Activated T-cell treated with anti-CD3 and anti-CD28 coated beads, Interleukin-2, amount 50 U/mL, for 24 hours (primary cell): ENCODE measurements at places on chromosomes 6 and 20.

GRCh38 chr6:37700620-37700973 is 2.9 kb upstream of the MDGA1 start:
- DNase-seq, result no peak
- H3K27ac ChIP-seq, result no peak overlapping the region
- peaks cover 5% of the 10 kb centered on the region for H3K27me3 ChIP-seq
- H3K4me1 ChIP-seq, result peaks cover 22% of the 10 kb centered on the region

- no peaks in the 10 kb centered on the region for H3K36me3 ChIP-seq
- no peak for DNase-seq
Observed at GRCh38 chr6:79646006-79646405, 14.9 kb downstream of the SH3BGRL2 start.

GRCh38 chr6:74851596-74851995 is 354.3 kb downstream of the COL12A1 start:
- no peaks in the 10 kb centered on the region for H3K27me3 ChIP-seq
- no peak overlapping the region for H3K4me3 ChIP-seq
- DNase-seq, result no peak
- H3K36me3 ChIP-seq, result no peaks in the 10 kb centered on the region
- H3K4me1 ChIP-seq, result no peaks in the 10 kb centered on the region
- no peak overlapping the region for H3K27ac ChIP-seq

DNA sequence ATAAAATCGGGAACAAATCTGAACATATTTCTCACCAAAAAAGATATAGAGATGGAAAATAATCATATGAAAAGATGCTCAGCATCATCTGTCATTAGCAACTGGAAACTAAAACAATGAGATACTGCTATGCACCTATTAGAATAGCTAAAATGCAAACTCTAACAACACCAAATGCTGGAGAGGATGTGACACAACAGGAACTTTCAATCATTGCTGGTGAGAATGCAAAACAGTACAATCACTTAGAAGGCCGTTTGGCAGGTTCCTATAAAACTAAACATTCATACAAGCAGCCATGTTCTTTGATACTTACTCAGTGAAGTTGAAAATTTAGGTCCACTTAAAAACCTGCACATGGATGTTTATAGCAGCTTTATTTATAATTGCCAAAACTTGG is 67.0 kb downstream of the FAM50B start:
- no peaks in the 10 kb centered on the region for H3K36me3 ChIP-seq
- H3K27ac ChIP-seq, result no peak overlapping the region
- H3K27me3 ChIP-seq, result peaks cover 42% of the 10 kb centered on the region
- no peak overlapping the region for H3K4me3 ChIP-seq

DNA sequence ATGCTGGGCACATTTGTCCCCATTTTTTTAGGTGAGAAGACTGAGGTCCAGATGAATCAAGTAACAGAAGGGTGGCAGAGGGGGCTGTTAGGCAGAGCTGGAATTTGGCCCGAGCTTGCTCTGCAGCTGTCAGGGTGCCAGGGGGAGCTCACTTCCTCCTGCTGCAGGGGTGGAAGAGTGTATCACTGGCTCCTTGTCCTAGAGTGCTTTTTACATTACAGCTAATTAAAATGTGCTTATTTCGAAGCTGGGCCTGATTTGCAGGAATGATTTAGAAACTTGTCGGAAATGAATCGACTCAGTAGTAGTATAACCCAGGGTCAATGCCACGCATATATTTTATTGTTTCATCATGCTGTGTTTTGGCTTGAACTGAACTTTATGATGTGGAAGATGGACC is 11.1 kb downstream of the TOX2 start:
- no peak overlapping the region for H3K27ac ChIP-seq
- H3K4me1 ChIP-seq, result peaks cover 51% of the 10 kb centered on the region
- no peak overlapping the region for H3K4me3 ChIP-seq
- H3K36me3 ChIP-seq, result no peaks in the 10 kb centered on the region

- peaks cover 49% of the 10 kb centered on the region for H3K4me1 ChIP-seq
- H3K27ac ChIP-seq, result peak overlapping the region; percentile 76
- peak overlapping the region; percentile 51 for H3K4me3 ChIP-seq
Observed at GRCh38 chr6:13762611-13763441, 51.2 kb upstream of the RANBP9 start.

- peaks cover 58% of the 10 kb centered on the region for H3K4me1 ChIP-seq
- peak overlapping the region; percentile 85 for H3K27ac ChIP-seq
- no peaks in the 10 kb centered on the region for H3K36me3 ChIP-seq
- DNase-seq, result no peak
- H3K27me3 ChIP-seq, result no peaks in the 10 kb centered on the region
Observed at GRCh38 chr20:53736757-53737395, 143.2 kb upstream of the ZNF217 start.

- H3K4me1 ChIP-seq, result peaks cover 2% of the 10 kb centered on the region
- H3K4me3 ChIP-seq, result no peak overlapping the region
- no peaks in the 10 kb centered on the region for H3K36me3 ChIP-seq
- DNase-seq, result no peak
- H3K27ac ChIP-seq, result no peak overlapping the region
Observed at GRCh38 chr20:9977629-9978028, 57.2 kb upstream of the ANKEF1 start.

GRCh38 chr6:112038756-112039430 is 15.0 kb upstream of the CCN6 start:
- no peak for DNase-seq
- no peak overlapping the region for H3K4me3 ChIP-seq
- no peaks in the 10 kb centered on the region for H3K27me3 ChIP-seq
- H3K36me3 ChIP-seq, result peaks cover 10% of the 10 kb centered on the region

- H3K4me1 ChIP-seq, result peaks cover 25% of the 10 kb centered on the region
- no peak for DNase-seq
- no peaks in the 10 kb centered on the region for H3K36me3 ChIP-seq
- H3K27ac ChIP-seq, result no peak overlapping the region
- H3K4me3 ChIP-seq, result no peak overlapping the region
Observed at GRCh38 chr6:154267508-154268106, 89.0 kb downstream of the IPCEF1 start.

DNA sequence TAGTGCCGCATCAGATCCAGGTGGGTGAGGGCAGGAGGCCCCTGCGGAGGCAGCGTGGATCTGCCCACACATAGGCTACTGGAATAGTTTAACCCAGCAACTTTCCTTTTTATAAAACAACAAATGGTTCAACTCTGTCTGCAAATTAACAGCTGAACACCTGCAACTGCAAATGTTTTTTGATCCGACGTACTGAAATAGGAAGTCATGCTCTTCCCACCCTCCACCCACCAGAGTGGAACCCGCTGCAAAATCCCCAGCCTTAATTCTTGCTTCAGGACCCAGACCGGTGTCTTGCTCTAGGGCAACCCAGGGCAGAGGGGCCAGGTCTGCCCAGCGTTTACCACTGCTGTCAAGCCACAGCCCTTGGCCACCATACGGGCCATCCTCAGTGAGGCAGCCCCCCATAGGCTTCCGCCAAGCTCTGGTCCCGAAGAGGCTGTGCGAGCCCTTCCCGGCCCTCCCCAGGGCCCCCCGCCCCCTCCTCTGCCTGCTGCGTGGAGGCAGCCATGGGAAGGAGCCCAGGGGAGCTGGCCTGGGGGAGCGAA is 334.3 kb downstream of the ZFAND3 start:
- DNase-seq, result no peak
- no peak overlapping the region for H3K4me3 ChIP-seq
- peaks cover 38% of the 10 kb centered on the region for H3K36me3 ChIP-seq

- DNase-seq, result peak; percentile 47
- no peak overlapping the region for H3K27ac ChIP-seq
- peaks cover 9% of the 10 kb centered on the region for H3K36me3 ChIP-seq
- peaks cover 2% of the 10 kb centered on the region for H3K4me1 ChIP-seq
- no peak overlapping the region for H3K4me3 ChIP-seq
Observed at GRCh38 chr6:117555882-117556498, 46.3 kb downstream of the GOPC start.

- H3K4me1 ChIP-seq, result no peaks in the 10 kb centered on the region
- no peak for DNase-seq
Observed at GRCh38 chr6:105193647-105194046, 13.8 kb upstream of the POPDC3 start.

DNA sequence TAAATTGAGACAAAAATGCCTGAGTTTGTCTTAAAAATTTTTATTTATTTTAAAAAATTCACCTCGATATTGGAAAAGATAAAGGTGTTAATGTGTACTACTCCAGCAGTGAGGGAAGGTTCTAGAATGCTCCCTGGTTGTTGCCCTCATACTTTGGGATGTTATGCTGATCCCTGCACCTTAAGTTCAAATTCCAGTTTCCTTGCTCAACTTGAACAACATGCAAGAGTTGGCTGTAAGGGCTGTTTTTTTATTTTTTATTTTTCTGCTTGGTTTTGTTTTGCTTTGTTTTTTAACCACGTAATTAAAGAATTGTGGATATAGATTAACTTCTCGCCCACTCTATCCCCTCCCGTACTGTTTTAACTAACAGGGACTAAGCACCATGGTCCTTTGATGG is 158.7 kb upstream of the CITED2 start:
- peaks cover 58% of the 10 kb centered on the region for H3K4me1 ChIP-seq
- no peak overlapping the region for H3K4me3 ChIP-seq
- no peak overlapping the region for H3K27ac ChIP-seq
- no peak for DNase-seq
- H3K36me3 ChIP-seq, result no peaks in the 10 kb centered on the region

DNA sequence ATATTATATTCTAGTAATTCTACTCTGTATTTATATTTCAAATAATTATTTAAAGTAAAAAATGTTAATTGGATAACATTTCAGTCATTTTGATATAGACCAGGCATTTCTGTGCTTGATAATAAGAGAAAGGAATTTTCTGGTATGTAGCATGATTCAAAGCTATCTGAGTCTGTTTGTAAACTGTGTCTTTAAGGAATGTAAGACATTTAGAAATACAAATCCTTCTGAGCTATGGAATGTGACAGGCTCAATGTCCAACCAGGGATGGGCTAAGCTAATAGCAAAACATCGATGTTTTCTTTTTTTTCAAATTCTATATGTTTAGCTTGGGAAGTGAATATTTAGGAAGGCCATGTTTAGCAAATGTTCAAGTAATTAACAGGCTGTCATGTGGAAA is 41.5 kb upstream of the FAM83B start:
- no peaks in the 10 kb centered on the region for H3K27me3 ChIP-seq
- no peaks in the 10 kb centered on the region for H3K36me3 ChIP-seq
- no peak overlapping the region for H3K4me3 ChIP-seq
- DNase-seq, result no peak
- no peak overlapping the region for H3K27ac ChIP-seq

- H3K4me1 ChIP-seq, result no peaks in the 10 kb centered on the region
- no peaks in the 10 kb centered on the region for H3K27me3 ChIP-seq
- H3K4me3 ChIP-seq, result no peak overlapping the region
Observed at GRCh38 chr6:106064142-106064541, 22.0 kb upstream of the PRDM1 start.

GRCh38 chr6:44432227-44432626 is 44.7 kb downstream of the CDC5L start:
- no peak for DNase-seq
- no peaks in the 10 kb centered on the region for H3K27me3 ChIP-seq

GRCh38 chr6:3612341-3613041 is 139.0 kb downstream of the PXDC1 start:
- no peaks in the 10 kb centered on the region for H3K36me3 ChIP-seq
- H3K4me3 ChIP-seq, result no peak overlapping the region
- peaks cover 14% of the 10 kb centered on the region for H3K27me3 ChIP-seq

DNA sequence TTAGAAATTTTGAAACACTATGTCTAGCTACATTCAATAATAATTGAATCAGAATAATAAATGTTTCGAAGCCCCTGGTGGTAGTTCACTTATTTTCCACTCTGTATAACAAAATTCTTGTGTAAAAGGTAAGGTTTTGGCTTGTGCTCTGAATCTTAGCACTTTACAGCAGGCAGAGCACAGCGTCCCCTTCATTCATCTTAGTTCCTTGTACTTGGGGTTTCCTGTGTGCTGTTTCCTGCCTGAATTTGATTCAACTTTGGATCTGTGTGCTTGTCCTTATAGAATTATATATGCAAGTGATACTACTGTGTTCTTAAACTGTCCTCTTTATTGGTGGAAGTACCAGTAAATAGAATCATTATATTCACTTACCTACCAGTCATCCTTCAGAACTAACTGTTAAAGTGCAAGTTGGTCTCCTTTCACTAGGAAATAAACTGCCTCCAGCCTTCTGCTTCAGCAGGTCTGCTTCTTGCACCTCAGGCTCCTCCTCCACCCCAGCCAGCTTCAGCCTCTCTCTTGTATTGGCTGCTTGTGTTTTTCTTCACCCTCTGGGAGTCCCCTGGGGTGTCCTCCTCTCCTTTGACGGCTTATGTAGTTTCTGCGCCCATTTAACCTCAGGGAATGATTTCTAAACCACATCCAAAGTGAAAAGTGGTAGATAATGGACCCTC is 28.8 kb upstream of the TULP4 start:
- H3K27ac ChIP-seq, result peak overlapping the region; percentile 60
- H3K27me3 ChIP-seq, result no peaks in the 10 kb centered on the region
- peaks cover 8% of the 10 kb centered on the region for H3K36me3 ChIP-seq
- no peak overlapping the region for H3K4me3 ChIP-seq

- no peak overlapping the region for H3K4me3 ChIP-seq
- H3K36me3 ChIP-seq, result no peaks in the 10 kb centered on the region
- peaks cover 35% of the 10 kb centered on the region for H3K27me3 ChIP-seq
- DNase-seq, result no peak
- no peaks in the 10 kb centered on the region for H3K4me1 ChIP-seq
Observed at GRCh38 chr20:63361519-63362435, 628 bp upstream of the CHRNA4 start.

GRCh38 chr20:53677447-53678314 is 84.0 kb upstream of the ZNF217 start:
- peak overlapping the region; percentile 13 for H3K4me3 ChIP-seq
- no peaks in the 10 kb centered on the region for H3K27me3 ChIP-seq
- DNase-seq, result peak; percentile 40

GRCh38 chr6:62324834-62325233 is 38.8 kb upstream of the KHDRBS2 start:
- no peaks in the 10 kb centered on the region for H3K36me3 ChIP-seq
- no peaks in the 10 kb centered on the region for H3K4me1 ChIP-seq
- H3K27me3 ChIP-seq, result no peaks in the 10 kb centered on the region
- DNase-seq, result no peak
- H3K4me3 ChIP-seq, result no peak overlapping the region

DNA sequence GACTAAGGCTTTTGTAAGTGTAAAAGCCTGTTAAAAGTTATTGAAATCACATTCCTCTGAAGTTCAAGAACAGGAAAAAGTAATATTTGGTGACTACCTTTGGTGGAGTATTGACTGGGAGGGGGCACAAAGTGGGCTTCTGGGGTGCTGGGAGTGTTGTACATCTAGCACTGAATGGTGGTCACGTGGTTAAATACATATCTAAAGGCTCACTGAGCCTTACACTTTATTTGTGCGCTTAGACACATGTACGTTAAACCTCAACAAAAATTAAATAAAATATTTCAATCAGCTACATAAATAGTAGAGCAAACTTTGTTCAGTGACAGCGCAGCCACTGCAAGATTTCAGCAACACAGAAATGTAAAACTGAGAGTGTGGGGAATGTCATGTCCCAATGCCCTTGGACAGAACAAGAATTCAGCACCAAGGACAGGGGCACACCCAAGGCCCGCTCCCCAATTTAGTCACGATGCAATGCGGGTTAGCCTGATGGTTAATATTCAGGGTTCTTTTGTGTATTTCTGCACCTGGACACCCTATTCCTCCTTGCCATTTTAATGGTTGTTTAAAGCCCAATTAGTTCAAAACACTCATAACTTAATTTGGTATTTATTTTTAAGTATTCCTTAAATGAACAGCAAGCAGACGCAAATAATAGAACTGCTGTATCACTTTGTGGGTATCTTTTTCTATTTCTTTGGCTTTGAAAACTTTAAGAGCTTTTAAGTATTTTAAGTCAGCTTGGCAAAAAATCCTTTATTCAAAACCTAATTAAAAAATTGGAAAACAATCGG is 37.4 kb downstream of the ANGPT4 start:
- H3K27ac ChIP-seq, result no peak overlapping the region
- H3K27me3 ChIP-seq, result no peaks in the 10 kb centered on the region
- no peak overlapping the region for H3K4me3 ChIP-seq
- H3K36me3 ChIP-seq, result no peaks in the 10 kb centered on the region
